ENCODE measurements at places on chromosomes 6 and 20. TPM values are rescaled to one million over a fixed set of nuclear protein-coding genes. Genes with fewer than 3 reads are reported as not detected.
A peak's percentile ranks its signal among the peaks of the same experiment; 100 is the strongest.

- H3K36me3 ChIP-seq = no peaks in the 10 kb centered on the region
- H3K27me3 ChIP-seq = no peaks in the 10 kb centered on the region
- DNase-seq = peak; percentile 15
- H3K27ac ChIP-seq = no peak overlapping the region
- peaks cover 20% of the 10 kb centered on the region for H3K4me1 ChIP-seq
Measured at GRCh38 chr6:111844921-111845320, 28.3 kb downstream of the FYN start.

The BPIFA1 gene
- total RNA-seq = not detected

DNA sequence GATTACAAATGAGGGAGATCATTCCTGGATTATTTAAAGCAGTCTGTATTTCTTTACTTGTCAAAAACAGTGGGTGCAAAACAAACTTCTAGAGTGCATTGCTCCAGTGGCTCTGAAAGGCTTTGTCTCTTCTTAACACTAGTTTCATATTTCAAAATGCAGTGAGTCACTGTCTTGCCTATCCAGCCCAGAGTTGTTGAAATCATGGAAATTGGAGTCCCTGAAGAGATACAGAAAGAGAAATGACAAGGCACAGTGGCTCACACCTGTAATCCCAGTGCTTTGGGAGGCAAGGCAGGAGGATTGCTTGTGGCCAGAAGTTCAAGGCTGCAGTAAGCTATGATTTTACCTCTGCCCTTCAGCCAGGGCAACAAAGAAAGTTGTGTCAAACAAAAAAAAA is 11.3 kb downstream of the SLC2A12 start:
- no peak overlapping the region for H3K4me3 ChIP-seq
- peaks cover 2% of the 10 kb centered on the region for H3K27me3 ChIP-seq
- H3K27ac ChIP-seq = no peak overlapping the region
- H3K4me1 ChIP-seq = no peaks in the 10 kb centered on the region
- DNase-seq = no peak
- no peaks in the 10 kb centered on the region for H3K36me3 ChIP-seq

DNA sequence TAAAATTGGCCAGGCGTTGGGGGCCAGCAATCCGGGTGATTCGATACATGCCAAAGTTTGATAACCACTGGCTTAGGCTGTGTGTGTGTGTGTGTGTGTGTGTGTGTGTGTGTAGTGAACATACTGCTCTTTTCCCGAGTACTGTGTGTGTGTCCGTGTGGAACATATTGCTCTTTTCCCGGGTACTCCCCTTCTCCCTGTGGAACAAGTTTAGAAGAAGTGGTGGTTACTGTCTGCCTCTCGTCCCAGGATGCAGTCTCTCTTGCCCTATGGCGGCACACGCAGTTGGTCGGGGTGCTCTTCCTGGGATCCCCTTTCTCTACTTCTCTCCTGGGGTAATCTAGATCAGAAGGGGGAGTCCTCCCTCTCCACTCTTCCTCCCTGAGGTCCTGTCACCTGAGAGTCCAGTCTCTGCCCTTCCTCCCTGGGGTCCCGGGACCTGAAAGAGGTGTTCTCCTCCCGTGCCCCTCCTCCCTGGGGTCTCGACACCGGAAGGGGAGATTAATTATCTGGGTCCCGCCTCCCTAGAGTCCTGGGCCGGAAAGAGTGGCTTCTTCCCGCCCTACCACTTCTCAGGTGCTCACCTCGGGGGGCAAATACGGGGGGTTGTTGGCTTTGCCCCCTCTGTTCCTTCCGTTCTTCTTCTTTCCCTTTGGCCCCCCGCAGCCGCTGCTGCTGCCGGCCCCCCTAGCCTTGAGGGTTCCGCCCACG is 516 bp downstream of the GTPBP2 start:
- peaks cover 25% of the 10 kb centered on the region for H3K4me1 ChIP-seq
- peak overlapping the region; percentile 88 for H3K27ac ChIP-seq
- no peaks in the 10 kb centered on the region for H3K27me3 ChIP-seq
- H3K4me3 ChIP-seq = peak overlapping the region; percentile 93
- H3K36me3 ChIP-seq = peaks cover 22% of the 10 kb centered on the region

DNA sequence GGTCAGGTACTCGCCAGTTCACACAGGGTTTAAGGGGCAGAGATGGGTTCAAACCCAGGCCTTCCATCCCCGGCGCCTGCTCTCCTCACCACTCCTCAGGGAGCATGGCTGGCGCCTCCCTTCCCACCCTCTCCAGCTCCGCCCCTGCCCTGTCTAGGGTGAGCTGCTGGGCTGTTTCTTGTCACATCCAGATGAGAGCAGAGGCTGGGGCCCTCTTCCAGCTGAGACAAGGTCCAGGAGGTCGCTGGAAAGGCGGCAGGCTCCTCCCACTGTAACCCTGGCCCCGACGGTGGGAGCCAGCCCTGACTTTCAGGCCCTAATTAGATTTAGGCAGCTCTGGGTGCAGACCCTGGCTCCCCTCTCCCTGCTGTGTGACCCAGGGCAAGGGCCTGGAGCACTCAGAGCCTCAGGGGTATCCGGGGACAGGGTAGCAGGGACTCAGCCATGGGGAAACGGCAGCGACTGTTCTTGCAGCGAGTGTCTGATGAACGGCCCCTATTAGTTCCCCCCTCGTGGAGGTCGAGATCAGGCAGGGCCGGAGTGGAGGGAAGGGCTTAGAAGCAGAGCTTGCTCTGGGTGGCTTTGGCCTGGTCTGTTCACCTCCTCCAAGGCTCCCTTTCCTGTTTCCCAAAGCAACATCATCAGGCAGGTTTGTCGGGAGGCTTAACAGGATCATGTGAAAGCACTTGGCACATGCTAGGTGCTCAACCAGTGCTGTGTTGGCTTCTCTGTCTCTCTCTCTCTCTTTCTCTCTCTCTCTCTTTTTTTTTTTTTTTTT is 33.4 kb downstream of the SNAI1 start:
- H3K4me1 ChIP-seq = peaks cover 26% of the 10 kb centered on the region
- H3K4me3 ChIP-seq = no peak overlapping the region
- DNase-seq = no peak
- no peaks in the 10 kb centered on the region for H3K27me3 ChIP-seq
- H3K36me3 ChIP-seq = no peaks in the 10 kb centered on the region

DNA sequence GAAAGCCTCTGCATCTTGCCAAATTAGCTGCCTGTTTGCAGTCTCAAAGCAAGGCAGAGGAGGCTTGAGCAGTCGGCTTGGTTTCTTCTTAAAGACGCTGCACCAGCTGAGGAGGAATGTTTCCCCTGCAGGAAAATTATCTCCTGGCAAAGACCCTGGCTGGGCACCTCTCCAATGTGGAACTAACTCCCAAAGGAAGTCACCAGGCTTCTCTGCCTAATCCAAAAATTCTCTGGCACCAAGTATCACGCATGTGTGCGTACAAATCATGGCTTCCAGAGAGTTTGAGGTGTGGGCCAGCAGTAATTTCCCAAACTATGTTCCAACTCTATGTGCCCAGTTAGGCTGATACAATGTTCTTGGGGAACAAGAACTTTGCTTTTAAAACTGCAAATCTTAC is 176.2 kb downstream of the KIF16B start:
- no peak overlapping the region for H3K4me3 ChIP-seq
- no peak overlapping the region for H3K27ac ChIP-seq

DNA sequence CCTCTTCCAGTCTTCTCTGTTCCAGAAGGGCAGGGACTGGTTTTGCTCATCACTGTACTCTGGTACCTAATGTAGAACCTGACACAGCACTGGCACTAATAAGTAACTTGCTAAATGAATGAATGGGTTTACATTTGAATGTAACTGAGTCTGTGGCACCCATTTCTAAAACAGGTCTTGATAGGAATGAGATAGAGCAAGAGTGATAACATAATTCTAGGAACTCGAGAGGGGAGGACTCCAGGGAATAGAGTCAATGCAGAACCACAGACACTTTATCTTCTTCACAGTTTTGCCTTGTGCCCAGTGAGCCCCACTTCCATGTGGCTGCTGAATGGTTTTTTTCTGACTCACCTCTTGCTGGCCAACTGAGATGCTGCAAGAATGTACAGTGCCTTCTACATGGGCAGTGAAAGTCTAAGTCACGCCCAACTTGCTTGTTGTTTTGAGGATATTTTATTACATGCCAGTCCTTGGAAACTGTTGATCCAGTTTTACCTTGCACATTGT is 61.1 kb downstream of the TBC1D7 start:
- no peaks in the 10 kb centered on the region for H3K27me3 ChIP-seq
- no peaks in the 10 kb centered on the region for H3K4me1 ChIP-seq

GRCh38 chr20:23225407-23226060 is 125.1 kb upstream of the NXT1 start:
- no peaks in the 10 kb centered on the region for H3K36me3 ChIP-seq
- H3K27ac ChIP-seq = no peak overlapping the region
- no peak overlapping the region for H3K4me3 ChIP-seq
- H3K27me3 ChIP-seq = no peaks in the 10 kb centered on the region

- H3K27me3 ChIP-seq = peaks cover 11% of the 10 kb centered on the region
- H3K36me3 ChIP-seq = no peaks in the 10 kb centered on the region
- no peak overlapping the region for H3K4me3 ChIP-seq
- H3K4me1 ChIP-seq = no peaks in the 10 kb centered on the region
- peak; percentile 21 for DNase-seq
- H3K27ac ChIP-seq = no peak overlapping the region
Measured at GRCh38 chr20:19712721-19713260, 45.3 kb upstream of the RIN2 start.

- DNase-seq = no peak
- H3K4me3 ChIP-seq = no peak overlapping the region
- H3K27me3 ChIP-seq = no peaks in the 10 kb centered on the region
- no peaks in the 10 kb centered on the region for H3K4me1 ChIP-seq
Measured at GRCh38 chr6:156971153-156971885, 194.1 kb downstream of the ARID1B start.

DNA sequence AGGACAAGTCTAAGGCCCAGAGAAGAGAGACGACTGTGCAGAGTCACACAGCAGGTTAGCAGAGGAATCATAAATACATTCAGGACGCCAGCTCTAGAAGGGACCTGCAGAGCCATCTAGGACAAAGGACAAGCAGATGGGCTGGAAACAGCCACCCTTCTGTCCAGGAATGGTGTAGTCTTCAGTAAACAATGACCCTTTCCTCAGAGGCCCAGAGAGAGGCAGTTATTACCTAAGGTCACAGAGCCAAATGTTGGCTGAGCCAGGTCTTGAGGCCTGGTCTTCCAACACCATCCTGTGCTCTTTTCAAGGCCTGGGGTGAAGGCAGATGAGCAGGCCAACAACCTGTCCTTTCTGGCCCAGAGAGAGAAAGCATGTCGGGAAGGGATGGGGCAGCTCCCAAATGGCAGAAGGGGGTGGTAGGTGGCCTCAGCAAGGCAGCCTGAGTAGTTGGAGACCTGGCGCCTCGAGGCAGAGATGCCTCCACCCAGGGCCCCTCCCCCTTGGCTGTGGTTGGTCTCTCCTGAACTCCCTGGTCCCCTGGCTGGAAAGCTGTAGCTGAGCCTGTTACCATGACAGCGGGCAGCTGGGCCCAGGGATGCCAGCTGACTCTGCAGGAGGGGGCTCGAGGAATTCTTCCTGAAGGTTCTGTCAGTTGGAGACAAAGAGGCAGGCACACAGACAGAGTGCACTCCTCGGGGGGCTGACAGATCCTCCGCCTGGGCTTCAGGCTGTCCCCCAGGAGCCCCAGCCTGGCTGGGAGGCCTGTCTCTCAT is 24.8 kb downstream of the EPB41L1 start:
- H3K4me3 ChIP-seq = no peak overlapping the region
- no peak overlapping the region for H3K27ac ChIP-seq
- no peaks in the 10 kb centered on the region for H3K27me3 ChIP-seq
- no peaks in the 10 kb centered on the region for H3K36me3 ChIP-seq
- no peak for DNase-seq
- H3K4me1 ChIP-seq = peaks cover 7% of the 10 kb centered on the region

DNA sequence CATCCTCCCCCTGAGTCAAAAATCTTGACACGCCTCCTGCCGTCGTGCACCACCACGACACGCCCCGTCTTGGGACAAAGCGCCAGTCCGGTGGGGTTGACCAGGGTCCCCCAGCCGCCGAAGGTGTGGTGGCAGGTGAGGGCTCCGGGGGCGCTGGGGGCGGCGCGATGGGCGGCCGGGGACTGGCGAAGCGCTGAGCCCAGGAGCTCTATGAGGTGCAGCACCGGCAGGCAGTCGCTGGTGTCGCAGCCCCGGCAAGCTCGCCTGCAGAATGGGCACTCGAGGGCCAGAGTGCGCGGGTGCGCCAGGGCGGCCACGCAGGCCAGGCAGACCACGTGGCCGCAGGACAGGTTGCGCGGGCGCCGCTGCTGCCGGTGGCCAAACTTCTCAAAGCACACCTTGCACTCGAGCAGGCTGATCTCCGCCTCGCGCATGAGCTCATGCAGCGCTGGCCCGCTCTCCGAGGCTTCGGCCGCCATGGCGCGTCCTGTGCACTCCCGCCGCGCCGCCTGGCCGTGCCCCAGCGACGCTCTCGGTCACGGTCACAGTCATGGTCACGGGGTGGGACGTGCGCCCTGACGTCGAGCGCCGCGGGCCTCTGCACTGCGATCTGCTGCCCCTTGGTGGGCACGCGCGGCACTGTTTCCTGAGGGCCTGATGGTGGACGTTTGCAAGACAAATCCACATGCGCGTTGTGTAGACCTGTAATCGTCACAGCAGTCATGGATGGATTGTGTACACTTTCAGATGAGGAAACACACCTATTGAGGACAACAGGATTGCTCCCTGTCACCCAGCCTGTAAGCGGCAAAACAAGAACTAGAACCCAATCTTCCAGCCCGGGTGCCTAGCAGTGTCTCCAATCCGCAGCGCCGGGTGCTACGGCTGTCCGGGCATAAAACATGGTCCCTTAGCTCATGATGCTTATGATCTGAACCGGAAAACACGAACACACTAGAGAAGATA is at the start of gene NHLRC1:
TSS of gene NHLRC1 (minus strand) at position 550 of the 966 bp plus-strand sequence. CDS start at position 479, 71 bp downstream.
- H3K4me3 ChIP-seq = no peak within 1 kb of the TSS
- peak; percentile 92 for DNase-seq
- H3K27ac ChIP-seq = no peak within 1 kb of the TSS
- H3K4me1 ChIP-seq = peaks cover 5% of the 10 kb centered on the region
- H3K36me3 ChIP-seq = no peaks in the 10 kb centered on the region
- no peaks in the 10 kb centered on the region for H3K27me3 ChIP-seq

DNA sequence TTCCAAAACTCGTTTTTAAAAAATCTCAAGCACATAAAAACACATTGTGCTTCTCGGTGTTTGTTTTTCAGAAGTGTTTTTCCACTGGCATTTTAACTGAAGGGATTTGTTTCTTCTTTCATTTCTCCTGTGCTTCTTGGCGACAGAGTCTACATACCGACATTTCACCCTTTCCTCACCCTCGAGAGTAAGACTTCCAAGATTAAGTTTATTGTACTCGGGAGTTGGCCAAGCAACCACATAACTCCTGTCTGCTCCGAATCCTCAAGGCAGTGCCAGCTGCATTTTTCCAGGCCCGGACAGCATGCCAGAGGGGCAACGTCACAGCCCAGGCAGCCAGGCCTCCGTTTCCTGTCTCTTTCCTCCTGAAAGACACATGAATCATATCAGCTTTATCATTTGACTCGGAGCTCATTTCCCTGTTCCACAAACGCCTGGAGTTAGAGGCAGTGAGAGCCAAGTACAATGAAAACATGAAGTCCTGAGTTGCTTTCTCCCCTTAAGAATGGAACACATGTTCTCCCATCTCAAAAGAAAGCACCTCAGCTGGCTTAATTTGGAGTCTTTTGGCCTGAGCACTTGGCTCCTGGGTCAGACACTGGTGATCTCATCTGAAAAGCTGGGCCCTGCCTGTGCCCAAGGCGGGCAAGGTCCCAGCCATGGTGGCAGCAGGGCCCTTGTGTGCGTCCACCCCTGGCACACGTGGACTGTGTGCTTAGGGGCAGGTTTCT is 23.2 kb upstream of the FAM50B start:
- no peaks in the 10 kb centered on the region for H3K36me3 ChIP-seq
- peak overlapping the region; percentile 96 for H3K27ac ChIP-seq
- peaks cover 43% of the 10 kb centered on the region for H3K4me1 ChIP-seq
- no peak overlapping the region for H3K4me3 ChIP-seq
- peak; percentile 100 for DNase-seq
